ENCODE measurements at places on chromosomes 16 and 17.

GRCh38 chr17:70251706-70252105, 82.4 kb downstream of the KCNJ2 start:
- no peak for DNase-seq

GRCh38 chr16:22970209-22970865, 156.4 kb downstream of the HS3ST2 start:
- no peak for DNase-seq

DNA sequence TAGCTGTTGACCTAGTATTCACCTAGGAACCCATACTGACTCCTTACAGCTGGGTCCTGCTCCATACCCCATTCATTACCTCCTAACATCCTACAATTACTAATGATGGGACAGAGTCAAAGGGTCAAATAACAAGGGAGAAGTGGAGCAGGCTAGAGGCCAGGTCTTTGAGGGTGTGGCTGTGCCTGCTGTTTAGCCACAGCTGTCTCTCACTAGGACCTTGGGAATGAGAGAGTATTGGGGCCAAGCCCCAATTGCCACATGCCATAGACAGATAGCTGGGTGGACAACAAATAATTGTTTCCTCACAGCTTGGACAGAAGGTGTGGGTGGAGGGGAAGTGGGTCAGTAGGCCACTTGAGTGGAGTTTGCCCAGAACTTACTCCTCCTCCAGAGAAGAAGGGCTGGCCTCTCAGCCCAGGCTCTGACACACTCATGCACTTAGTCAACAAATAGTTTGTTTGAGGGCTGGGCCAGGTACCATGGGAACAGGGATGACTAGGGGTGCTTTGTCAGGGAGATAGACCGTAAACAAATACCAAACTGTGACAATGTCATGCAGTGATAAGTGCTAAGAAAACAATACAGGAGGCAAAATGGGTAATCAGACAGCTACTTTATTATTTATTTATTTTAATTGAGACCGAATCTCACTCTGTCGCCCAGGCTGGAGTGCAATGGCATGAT, 10.2 kb upstream of the CENPT start:
- DNase-seq, result no peak

GRCh38 chr16:66562986-66563385, 3.3 kb upstream of the CMTM1 start:
- no peak for DNase-seq

DNA sequence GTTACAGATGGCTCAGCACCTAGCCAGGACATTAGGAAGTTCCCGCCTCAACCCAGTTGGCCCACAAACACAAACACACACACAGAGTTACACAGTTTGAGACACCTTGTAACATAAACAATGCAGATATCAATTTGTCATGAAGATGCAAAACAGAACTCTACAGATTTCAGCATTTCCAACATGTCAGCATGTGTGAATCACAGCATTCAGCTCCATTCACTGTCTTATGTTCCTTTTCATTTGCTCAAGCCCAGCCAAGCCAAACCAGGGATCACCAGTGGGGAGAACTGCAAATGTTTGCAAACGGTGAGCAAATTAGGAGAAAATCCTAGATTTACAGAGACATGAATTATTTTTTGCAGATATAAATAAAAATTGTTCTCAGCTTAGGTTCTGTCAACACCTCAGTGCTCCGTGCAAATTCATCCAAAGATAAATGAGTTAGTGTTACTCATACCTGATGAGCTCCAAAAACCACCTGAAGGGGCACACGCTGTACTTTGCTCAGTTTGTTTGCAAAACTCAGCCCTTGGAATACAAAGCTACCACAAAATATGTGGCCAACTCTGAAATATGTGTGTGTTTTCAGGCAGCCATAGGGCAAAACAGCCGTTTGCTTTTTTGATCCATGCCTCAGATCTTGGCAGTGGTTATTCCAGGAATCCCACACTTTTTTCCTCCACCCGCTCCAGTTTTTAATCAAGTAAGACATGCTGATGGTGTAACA, 16.3 kb upstream of the COX10 start:
- DNase-seq, result no peak

DNA sequence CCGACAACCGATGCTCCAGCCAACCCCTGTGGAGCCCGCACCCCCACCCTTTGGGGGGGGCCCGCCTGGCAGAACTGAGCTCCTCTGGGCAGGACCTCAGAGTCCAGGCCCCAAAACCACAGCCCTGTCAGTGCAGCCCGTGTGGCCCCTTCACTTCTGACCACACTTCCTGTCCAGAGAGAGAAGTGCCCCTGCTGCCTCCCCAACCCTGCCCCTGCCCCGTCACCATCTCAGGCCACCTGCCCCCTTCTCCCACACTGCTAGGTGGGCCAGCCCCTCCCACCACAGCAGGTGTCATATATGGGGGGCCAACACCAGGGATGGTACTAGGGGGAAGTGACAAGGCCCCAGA, 17.9 kb downstream of the NGFR start:
- no peak for DNase-seq

- no peak for DNase-seq
Observed at GRCh38 chr16:1278477-1278876, 22.6 kb downstream of the TPSD1 start.

- no peak for DNase-seq
Observed at GRCh38 chr17:13088666-13089065, 70.8 kb upstream of the ELAC2 start.

GRCh38 chr16:9374061-9374460, 282.6 kb downstream of the HAPSTR1 start:
- DNase-seq, result no peak

DNA sequence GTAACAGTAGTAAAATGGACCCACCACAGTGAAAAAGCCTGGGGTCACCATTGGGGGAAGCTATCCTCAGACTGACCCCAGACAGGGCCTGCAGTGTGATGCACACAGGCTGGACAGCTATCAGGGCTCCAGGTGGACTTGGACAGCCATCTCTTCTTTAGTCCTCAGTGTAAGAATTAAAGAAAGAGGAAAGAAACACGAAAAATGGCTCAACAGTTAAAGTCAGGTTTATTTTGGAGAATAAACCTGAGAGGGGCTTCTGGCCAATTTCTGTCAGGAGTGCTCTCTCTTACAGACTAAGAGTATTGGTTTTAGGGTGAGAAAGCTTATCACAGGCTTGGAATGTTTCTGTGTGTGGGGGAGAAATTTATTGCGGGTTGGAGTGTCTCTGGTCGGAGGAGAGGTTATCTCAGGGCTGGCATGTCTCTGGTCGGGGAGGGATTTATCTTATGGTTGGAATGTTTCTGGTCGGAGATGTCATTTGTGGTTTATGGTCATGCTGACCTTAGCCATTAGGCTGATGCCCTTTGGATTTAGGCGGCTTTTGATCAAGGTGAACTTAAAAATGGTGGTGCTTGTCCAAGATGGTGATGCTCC, 10.8 kb upstream of the B4GALNT2 start:
- no peak for DNase-seq

DNA sequence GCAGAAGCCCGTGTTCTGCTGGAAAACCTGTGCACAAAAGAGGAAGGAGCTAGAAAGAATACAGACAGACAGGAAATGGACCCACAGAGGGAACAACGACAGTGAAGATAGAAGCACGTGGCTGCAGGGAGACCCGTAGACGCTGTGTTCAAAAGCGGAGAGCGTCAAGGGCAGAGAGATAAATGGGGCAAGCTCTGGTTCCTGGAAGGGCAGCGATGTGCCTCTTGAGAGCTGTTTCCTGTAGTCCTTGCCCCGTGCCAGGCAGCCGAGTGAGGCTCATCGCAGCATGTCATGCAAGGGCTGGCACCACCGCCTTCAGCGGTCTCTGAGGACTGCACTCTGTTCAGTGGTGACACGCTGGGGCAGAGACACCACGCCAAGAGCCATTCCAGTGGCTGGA, 43.6 kb upstream of the CACNG5 start:
- no peak for DNase-seq

GRCh38 chr17:16269658-16270057, 52.6 kb downstream of the PIGL start:
- no peak for DNase-seq
